Vein endothelial cell (primary cell): ENCODE measurements at places on chromosomes 4 and X. TPM values are rescaled to one million over a fixed set of nuclear protein-coding genes. Genes with fewer than 3 reads are reported as not detected.

The LNX1 gene
- 0.65 and 0.76 TPM in 2 replicates for total RNA-seq

The DCX gene
- total RNA-seq: not detected in 2 replicates

The C4orf51 gene
- not detected in 2 replicates for total RNA-seq

The WWC2 gene
- total RNA-seq: 30.7 and 31.1 TPM in 2 replicates

The CDKL2 gene
- 0.29 and 0.65 TPM in 2 replicates for total RNA-seq

The SLC26A1 gene
- total RNA-seq: under 0.01 and 0.19 TPM in 2 replicates

The NSUN7 gene
- not detected in 2 replicates for total RNA-seq

The NKX6-1 gene
- not detected in 2 replicates for total RNA-seq

The SLC25A6 gene
- total RNA-seq: 381 and 408 TPM in 2 replicates

The GPR173 gene
- 1.9 and 3.6 TPM in 2 replicates for total RNA-seq

The KLKB1 gene
- not detected in 2 replicates for total RNA-seq

The PASD1 gene
- not detected in 2 replicates for total RNA-seq

The REELD1 gene
- total RNA-seq: not detected in 2 replicates

The CASP3 gene
- 47.4 and 68.1 TPM in 2 replicates for total RNA-seq

The CCNA2 gene
- total RNA-seq: 35.9 and 75.8 TPM in 2 replicates

The NDST3 gene
- 0.29 and 0.65 TPM in 2 replicates for total RNA-seq

The CLNK gene
- total RNA-seq: not detected in 2 replicates

The GPRIN3 gene
- 5.6 and 10.2 TPM in 2 replicates for total RNA-seq
